NCI-H774 (cell line): ENCODE measurements at places on chromosomes 1 and 21.

DNA sequence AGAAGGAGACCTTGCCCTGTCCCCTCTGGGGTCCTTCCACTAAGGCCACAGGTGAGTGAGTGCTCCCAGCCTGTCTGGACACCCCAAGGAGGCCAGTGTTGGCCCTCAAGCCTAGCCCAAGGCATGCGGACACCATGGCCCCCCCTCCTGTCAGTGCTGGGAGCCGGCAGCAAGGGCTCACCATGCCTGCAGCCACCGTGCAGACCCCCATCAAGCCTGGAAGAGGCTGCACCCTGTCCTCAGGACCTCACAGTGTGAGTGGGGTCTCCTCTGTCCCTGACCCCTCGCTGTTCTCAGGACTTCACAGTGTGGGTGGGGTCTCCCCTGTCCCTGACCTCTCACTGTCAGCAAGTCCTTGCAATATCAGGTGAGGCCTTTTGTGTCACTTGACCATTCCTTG lies 33.2 kb upstream of the PRSS38 start:
- no peak for DNase-seq

DNA sequence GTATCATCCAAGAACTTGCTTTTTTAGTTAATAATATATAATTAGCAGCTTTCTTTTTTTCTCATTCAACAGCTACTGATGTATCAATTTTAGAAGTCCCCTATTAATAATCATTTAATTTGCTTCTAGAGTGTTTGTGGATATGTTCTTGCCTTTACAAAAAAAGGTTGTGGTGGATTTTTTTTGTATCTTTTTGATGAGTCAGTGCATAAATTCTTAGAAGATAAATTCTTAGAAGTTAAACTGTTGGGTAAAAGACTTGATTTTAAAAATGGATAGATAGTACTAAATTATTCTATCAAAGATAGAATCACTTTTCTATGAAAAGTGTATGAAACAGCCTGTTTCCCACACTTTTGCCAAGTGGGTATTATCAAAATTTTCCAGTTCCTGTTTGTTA lies 11.9 kb downstream of the FGGY start:
- no peak for DNase-seq

DNA sequence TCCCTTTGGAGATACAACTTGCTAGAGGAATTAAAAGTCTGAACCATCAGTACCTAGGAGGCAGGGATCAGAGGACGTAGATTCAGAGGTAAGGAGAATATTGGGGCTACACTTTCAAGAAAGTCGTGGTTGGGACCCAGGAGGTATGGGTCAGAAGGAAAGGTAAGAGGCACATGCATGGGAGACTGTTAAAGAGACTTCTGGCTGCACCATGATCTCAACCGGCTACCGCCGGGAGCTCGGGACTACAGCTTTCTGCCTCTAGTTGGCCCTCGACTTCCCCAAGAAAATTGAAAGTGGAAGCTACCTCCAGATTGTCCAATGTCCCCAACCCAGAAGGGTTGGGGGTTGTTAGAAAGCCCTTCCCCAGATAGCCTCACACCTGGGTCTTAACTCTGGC lies 355.7 kb upstream of the TMPRSS15 start:
- DNase-seq, result no peak

DNA sequence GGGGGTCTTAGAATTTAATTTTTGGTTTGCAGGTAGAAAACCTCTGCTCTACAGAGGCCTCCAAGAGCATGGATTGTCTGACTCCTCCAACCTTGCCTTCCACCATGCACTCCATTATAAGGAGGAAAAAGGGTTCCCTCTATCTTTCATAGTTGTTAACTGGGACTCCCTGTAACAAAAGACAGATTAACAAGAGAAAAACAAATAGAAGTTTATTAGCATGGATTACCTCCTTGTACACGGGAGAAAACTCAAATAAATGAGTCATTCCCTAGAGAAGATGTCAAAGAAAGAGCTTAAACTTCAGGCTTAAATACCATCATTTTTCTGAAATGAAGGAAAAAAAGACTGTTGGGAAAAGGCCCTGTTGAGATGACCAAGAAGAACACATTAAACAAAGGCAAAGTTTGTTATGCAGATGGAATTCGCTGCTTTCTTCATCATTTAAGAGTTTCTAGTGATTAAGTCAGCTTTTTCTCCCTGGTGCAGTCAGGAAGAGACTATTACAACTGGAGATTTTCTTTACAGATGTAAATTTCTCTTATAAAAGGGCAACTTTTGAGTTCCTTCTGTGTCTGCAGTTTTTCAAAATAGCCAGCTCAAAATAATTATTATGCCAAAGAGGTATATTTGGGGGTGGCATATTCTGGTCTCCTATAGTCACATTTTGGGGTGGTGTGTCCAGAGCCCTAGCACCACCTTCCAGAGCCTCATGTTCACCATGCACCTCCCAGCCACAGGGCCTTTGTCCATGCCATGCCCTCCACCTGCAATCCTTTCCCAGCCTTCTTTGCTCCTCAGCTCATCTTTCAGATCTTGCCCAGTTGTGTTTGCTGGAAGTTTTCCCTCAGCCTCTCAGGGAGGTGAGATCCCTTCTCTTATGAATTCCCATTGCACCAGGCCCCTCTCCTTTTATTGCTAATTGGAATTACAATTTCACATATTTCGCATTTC lies 63.1 kb upstream of the KLHDC7A start:
- DNase-seq, result no peak

DNA sequence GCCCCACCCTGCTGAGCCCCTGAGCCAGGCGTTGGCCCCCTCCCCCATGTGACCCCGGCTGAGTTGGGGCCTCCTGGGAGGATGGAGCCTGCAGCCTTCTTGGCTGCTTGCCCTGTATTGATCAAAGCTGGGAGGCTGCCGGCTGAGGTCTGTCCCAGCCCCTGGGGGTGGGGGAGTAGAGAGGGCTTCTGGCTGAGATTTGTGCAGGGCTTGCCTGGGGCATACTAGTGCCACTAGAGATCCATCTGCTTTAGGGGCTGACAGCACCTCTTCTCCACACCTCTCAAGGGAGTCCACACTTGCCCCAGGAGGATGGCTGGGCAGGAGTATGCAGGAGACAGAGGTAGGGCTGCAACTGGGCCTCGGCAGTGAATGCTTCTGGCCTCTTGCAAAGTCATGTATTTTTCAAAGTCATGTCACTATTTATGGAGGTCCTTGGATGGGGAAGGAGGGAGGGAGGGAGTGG lies 53.6 kb upstream of the SSBP3 start:
- DNase-seq, result no peak

DNA sequence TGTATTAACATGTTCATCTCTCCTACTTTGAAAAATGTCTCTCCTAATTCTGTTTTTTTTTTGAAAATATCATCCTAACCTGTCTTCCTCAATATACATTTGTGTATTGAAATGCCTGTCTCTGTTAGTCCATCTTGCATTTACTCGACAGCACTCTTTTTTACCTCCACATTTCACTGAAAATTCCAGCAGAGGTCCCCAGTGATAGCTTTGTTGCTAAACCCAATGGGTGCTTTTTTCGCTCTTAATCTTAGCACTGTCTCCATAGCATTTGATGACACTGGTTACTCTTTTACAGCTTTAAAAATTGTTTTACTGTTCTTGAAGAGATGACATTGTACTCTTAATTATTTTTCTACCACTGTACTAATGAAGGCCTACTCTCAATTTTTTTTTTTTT lies 10.8 kb downstream of the OSBPL9 start:
- no peak for DNase-seq

- DNase-seq, result no peak
Measured at GRCh38 chr1:38331496-38332210, 285.1 kb upstream of the POU3F1 start.

GRCh38 chr1:234871710-234872271 lies 256.8 kb downstream of the TOMM20 start:
- no peak for DNase-seq

DNA sequence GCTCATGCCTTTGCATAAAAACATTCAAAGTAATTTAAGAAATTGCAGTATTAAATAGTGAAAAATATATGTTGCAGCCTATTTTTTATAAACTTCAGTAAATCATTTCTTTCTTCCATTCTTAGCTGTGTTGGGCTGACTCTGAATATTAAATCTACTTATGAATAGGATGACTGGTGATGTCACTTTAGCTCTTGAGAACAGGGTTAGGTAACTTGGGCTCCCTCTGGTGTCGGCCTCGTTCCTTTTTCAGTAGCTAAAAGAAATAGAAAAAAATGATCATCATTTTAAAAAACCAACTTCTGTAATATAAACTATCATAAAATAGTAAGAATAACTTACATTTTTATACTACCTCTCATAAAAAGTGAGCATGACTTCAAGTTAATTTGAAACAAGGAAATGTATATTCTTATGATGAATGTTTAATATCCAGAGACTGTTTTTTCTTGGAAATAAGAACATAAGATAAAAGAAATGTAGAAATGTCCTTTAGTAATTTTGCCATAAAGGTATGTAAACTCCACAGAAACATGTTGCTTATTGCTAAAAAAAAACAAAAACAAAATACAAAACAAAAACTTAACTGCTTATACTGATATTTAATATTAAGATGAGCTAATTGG lies 26.8 kb upstream of the NCAM2 start:
- DNase-seq, result no peak

GRCh38 chr1:241902391-241903065 lies 54.5 kb downstream of the EXO1 start:
- no peak for DNase-seq

GRCh38 chr21:35083246-35083645 lies 34.1 kb upstream of the RUNX1 start:
- DNase-seq, result no peak

- no peak for DNase-seq
Measured at GRCh38 chr1:228020686-228021354, 14.0 kb downstream of the WNT3A start.

GRCh38 chr21:46150491-46151121 lies 4.8 kb downstream of the FTCD start:
- DNase-seq, result no peak

DNA sequence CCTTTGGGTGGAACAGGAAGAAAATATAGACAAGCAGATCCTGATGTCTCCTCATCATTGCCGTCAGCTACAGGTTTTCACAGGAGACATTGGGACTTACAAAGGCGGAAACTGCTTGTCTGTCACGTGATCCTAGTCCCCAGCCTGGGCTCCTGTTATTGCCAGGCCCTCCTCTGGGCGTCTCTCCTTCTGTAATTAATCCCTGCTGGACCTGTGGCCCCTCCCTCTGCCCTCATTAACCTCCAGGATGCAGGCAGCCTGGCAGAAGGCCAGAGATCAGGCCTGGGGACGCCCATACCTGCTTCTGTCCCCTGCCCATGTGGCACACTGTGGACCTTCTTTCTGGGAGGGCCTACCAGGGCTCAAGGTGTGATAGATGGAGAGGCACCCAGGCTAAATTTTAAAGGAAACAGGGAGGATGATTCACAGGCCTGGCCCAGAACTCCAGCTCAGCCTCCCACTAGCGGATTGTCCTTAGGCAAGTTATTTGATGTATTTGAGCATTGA lies 2.4 kb downstream of the S100A5 start:
- no peak for DNase-seq

DNA sequence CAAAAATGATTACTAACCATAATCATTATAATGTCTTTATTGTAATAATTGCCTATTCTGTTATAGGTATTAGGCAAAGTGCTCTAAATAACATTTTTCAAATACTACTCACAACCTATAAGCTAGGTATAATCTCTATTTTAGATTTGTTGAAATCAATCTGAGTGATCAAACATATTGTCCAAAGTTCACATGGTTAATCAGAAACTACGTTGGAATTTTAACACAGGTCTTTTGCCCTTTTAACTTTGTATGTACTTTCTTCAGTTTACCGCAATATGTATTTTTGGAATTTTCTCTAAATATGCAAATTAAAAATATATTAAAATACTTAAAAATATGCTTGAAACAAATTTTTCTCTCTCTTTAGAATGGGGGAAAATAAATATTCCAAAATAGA lies 1563.2 kb downstream of the KCNT2 start:
- no peak for DNase-seq

- no peak for DNase-seq
Measured at GRCh38 chr1:3074297-3074741, 5.3 kb downstream of the PRDM16 start.

- no peak for DNase-seq
Measured at GRCh38 chr1:211632808-211633523, 42.5 kb downstream of the NEK2 start.

DNA sequence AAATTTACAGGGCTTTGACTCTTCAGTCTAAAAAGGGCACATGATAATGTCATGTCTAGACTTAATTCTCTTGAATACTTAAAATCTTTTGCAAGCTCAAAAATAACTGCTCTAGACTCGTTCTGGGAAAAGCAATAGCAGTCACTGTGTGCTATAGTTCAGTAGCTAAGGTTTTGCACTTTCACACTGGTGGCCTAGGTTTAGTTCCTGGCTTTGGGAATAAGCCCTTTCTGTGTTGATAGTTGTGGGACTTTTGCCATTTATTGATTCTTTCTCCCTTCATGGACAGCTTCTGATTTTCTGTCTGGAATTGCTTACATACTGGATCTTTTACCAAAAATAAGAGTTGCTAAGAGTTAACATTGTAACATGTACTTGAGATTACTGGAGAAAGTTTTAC lies 151.2 kb downstream of the TRIM33 start:
- DNase-seq, result no peak

DNA sequence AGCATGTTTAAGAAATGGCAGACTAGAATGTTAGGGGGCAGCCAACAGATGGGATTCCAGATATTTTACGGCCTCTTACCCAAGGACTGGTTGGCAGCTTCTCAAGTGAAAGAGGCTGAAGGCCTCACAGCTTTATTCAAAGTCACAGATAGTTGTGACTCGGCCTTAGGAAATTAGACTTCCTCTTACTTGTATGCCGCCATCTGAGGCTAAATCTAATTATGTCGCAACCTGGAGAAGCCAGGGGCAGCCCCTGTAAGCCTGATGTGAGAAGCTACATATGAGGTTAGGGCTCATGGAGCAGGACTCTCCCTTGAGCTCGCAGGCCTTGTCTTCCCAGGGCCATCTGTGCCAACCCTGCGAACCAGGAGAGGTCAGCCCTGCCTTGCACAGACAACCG lies 352.5 kb downstream of the HHAT start:
- no peak for DNase-seq

DNA sequence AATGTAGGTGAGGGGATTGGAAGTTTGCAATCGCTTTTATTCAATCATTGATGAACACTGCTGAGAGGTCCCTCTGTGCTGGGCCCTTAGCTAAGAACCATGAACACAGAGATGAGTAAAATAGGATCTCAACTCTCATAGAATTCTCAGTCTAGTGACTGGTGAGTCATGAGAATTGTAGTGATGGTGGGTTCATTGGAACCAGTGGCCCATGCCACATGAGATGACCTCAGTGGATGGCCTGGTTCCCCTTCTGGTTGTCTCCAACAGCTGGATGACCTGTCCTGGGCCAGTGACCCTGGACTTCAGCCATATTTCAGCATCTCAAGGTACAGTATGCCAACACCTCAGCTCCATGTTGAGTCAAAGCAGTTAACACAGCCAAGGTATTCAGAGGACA lies 21.3 kb upstream of the S100A10 start:
- DNase-seq, result no peak

GRCh38 chr1:206468571-206468970 lies 1.7 kb upstream of the IKBKE start:
- DNase-seq, result no peak

GRCh38 chr1:167722152-167722869 lies 529 bp downstream of the MPZL1 start:
- DNase-seq, result peak; percentile 24

GRCh38 chr1:107979088-107979487 lies 14.1 kb upstream of the VAV3 start:
- no peak for DNase-seq
